GM13976 (cell line): ENCODE measurements at places on chromosomes 1 and 21.

DNA sequence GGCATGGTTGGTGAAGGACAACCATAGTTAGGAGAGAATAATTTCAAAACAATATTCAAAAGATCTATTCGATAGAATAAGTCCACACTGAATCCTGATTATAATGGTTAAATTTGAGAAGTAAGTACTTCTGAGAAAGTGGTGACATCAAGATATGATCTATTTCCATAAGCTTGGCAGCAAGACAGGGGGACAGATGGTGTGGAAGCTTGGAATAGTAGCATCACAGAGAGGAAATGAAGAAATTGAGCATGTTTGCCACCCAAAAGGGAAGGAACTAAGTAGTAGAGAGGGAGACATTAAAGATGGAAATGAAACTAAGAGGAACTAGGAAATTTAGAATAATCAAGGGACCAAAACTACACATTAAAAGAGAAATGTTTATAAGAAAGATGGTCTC lies 94.5 kb downstream of the OLFM3 start:
- no peak for DNase-seq

DNA sequence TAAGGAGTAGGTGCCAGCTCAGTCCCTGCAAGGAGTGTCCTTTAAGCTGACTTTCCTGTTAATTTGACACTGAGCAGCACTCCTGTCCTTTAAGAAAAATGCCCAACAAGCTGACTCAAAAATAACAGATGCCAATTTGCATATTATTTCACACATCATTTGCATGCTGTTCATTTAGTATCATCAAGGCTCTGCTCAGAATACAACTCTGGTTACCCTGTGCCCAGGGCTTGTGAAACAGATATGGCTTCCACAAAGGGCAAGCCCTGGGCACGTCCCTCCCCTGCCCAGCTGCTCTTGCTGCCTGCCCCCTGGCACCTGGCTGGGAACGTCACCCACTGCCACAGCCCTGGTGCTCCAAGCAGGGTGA lies 10.3 kb downstream of the KCNN3 start:
- no peak for DNase-seq

- DNase-seq = no peak
These were observed 60.0 kb downstream of the BACE2 start for GRCh38 chr21:41228006-41228370.

DNA sequence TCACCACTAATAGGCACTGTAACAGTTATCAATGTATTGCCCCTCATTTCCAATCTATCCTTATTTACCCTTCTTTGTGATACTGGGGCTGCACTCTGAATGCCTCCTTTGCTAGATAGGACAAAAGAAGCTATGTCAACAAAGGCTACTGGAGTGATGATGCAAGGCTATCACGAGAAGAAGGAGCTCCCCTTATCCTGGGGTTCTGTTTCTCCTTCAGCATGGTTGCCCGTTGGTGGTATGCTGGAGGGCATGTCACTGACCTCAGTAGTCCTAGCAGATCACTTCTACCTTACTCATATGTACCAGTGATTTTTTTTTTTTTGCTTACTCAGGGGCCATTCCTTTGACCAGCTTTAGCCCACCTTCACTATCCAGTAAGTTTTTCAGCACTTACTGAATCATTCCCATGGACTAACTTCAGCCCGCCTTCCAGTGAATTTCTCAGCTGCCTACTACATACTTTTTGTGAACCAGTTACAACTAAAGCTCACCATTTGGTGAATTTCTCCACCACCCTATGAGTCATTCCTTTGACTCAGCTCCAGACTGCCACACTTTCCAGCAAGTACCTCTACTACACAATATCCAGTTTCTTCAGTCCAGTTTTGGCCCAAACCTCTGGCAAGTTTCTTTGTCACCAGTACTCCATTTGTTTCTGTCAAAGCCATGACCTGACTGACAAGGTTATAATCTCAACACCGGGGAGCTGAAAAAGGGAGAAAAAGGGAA lies 944.5 kb downstream of the KCNT2 start:
- DNase-seq = no peak

- peak; percentile 58 for DNase-seq
These were observed 43.5 kb upstream of the DNAJC6 start for GRCh38 chr1:65265651-65266351.

DNA sequence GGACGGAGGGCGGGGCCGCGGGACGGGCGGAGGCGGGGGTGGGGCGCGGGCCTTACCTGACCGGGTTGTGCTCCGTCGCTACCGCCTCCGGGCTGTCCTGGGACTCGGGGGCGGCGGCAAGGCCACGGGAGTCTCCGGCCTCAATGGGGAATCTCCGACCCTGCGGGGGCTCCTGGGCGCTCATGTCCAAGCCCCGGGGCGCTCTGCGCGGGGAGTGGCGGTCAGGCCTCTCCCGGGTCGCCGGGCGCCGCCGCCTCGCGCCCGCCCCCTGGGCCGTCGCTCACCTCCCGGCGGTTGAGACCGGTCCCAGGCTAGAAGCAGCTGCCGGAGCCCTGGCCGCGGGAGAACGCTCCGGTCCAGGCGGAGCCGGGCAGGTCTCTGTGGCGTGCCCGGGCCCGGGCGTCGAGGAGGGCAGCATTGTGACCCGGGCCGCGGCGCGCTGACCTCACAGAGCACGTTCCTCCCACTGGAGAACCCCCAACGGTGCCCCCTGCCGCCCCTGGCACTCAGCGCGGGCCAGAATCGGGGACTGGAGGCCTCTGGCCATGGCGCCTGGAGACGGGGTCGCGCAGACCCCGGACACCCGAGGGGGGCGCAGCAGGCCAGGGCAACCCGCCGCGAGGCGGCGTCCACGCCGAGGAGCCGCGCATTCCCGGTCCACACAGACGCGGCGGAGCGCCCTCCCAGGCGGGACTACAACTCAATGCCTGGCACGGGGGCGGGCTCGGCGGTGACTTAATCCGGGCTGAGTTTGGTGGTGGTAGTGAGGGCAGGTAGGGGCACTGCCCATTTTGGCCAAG lies 411 bp downstream of the FAM229A start:
- DNase-seq = peak; percentile 68

DNA sequence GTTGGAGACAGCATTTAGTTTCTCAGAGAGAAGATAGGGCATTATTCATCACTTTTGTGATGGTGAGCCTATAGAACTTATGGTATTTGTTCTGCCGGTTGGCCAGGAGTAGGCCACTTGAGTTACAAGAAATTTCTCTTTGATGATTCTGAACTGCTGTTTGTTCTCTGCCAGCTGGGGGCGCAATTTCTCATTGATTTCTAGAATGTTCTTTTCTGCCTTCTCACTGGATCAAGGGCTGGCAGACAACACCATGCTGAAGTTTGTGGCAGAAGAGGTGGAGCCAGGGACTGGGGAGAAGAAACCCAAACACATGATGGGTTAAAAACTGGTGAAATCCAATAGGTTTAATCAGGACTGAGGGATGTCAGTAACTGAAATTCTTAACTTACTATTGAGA lies 360.6 kb downstream of the FAM72C start:
- DNase-seq = no peak

DNA sequence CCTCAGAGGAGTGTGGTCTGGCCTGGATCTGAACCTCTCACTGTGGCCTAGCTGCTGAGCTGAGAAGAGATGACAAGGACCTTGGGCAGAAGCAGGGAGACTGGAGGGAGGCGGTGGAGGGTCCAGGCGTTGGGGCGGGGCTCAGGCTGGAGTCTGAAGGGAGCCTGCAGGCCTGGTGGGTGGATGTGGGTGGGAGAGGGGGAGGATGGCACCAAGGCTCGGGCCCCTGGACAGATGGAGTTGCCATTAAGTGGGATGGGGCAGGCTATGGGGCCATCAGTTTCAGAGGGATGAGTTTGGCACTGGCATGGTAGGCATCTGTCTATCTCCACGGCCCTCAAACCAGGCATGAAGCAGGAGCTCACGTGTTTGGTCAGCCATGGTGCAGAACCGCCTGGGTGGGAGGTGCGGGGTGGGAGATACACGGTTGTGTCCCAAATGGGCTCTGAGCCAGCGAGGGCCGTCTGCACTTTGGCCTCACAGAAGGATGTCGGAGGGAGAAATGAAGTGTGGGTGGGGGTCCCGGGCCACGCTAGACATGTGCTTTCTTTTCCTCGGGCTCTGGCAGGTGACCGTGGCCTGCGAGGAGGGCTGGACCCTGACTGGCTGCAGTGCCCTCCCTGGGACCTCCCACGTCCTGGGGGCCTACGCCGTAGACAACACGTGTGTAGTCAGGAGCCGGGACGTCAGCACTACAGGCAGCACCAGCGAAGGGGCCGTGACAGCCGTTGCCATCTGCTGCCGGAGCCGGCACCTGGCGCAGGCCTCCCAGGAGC lies 23.6 kb downstream of the PCSK9 start:
- peak; percentile 11 for DNase-seq

DNA sequence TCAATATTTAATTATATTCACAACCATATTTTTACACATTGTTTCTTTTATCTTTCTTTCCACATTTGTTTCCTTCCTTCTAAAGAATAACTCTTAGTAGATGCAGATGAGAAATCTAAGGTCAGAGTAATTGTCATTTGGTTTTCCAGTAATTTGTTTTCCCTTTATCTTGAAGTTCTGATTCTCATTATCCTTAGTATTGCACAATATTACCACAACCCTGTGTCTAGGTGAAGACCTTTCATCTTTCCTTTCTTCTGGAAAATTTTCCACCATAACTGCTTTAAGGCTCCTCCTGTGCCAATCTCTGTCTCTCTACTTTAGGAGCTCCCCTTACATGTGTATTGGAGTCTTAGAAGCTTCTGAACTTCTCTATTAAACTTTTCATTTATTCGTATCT lies 209.0 kb downstream of the DPYD start:
- DNase-seq = no peak

DNA sequence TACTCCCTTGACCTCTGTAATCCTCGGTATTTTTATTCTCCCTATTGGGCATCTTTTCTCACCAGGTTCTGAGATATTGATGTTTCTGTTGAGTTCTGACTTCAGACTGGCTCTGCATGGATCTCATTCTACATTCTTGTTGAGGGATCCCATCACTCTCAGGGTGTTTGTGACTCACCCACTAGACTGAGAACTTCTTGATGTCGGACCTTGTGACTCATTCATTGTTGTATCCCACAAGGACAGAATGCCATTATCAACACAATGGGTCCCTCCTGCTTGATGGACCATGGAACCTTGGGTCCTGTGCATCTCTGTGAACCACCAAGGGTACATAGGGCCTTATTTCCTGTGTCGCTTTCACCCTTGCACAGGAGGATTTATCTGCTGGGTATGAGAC lies 174.1 kb downstream of the PBX1 start:
- DNase-seq = no peak

- no peak for DNase-seq
These were observed 256.5 kb downstream of the FGGY start for GRCh38 chr1:59553371-59553770.

DNA sequence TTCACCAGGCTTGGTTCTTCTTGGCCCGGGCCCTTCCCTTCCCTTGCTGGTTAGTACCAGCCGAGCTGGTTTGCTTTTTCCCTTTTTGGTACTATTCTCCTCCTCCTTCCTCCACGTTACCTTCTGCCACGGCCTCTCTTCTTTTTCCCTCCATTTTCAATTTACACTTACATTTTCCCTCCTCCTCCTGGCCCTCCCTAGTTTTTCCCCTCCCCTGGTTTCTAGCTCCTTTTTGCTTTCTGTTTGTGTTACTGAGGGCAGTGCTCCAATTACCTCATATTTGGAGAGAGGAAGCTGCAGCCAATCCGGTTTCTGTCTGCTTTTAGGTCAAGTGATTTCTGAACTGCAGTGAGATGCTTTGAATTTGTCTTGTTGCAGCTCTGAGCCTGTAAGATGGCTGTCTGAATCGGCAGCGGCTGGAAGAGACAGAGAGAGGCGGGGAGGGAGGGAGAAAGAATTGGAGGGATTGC lies 63.7 kb downstream of the MACF1 start:
- peak; percentile 59 for DNase-seq

GRCh38 chr1:2251363-2251762 lies 23.2 kb downstream of the SKI start:
- DNase-seq = no peak

GRCh38 chr1:207659545-207660153 lies 14.7 kb downstream of the CR1L start:
- no peak for DNase-seq

- no peak for DNase-seq
These were observed 2.9 kb downstream of the LHX8 start for GRCh38 chr1:75136921-75137641.

- no peak for DNase-seq
These were observed 4.7 kb downstream of the IRF6 start for GRCh38 chr1:209800984-209801834.
